Spinal cord (tissue), 10 donors: ENCODE measurements at places on chromosomes 11 and 22. TPM values are rescaled to one million over a fixed set of nuclear protein-coding genes. Genes with fewer than 3 reads are reported as not detected.

Gene LIF
- 0.61 TPM for total RNA-seq

Gene TRIM64C
- total RNA-seq, result not detected

Gene KIF18A
- total RNA-seq, result 4.7 TPM

Gene DGCR8
- total RNA-seq, result 34.7 TPM

Gene NAALADL1
- 7.7 TPM for total RNA-seq

Gene NXPE4
- total RNA-seq, result not detected

Gene PHLDB1
- total RNA-seq, result 79.5 TPM

Gene DERL3
- 3.6 TPM for total RNA-seq

Gene ABCG4
- total RNA-seq, result 5.6 TPM

Gene OR5AR1
- not detected for total RNA-seq

GRCh38 chr22:30232716-30233218, 13.8 kb downstream of the LIF start:
- DNase-seq, result no peak

DNA sequence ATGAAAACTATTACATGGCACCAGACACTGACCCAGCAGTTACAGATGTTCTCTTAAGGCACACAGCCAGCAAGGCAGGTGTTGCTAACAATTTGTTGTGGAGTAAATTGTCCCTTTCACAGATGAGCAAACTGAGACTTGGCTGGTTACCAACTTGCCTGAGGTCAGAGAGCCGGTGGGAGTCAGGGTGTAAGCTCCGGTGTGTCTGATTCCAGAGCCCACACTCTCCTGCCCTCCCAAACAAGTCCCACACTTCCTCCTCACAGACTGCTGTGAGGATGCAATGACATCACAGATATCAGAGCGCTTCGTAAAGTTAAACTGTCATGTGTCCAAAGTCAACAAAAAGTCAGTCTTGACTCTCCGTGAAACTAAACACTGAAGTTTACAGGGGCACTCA, 12.5 kb downstream of the GDPD5 start:
- no peak for DNase-seq

DNA sequence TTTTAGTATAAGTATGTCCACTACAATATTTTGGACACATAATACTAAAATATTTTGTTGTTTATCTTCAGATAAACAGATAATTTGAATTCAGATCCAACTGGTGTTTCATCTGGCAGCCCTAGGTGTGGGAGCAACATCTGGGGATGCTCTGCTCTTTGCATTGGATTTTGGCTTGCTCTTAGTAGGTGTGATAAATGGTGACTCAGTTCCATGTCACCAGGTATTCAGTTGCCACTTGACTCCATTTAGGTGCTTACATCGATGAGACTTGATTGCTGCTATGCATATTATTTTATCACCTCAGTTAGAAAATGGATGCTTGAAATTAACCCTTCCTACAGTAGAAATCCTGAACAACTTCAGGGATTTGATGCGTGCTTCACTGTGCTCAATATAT, 13.3 kb upstream of the AMOTL1 start:
- DNase-seq, result no peak

GRCh38 chr11:27754035-27755017, 54.1 kb upstream of the BDNF start:
- DNase-seq, result no peak

DNA sequence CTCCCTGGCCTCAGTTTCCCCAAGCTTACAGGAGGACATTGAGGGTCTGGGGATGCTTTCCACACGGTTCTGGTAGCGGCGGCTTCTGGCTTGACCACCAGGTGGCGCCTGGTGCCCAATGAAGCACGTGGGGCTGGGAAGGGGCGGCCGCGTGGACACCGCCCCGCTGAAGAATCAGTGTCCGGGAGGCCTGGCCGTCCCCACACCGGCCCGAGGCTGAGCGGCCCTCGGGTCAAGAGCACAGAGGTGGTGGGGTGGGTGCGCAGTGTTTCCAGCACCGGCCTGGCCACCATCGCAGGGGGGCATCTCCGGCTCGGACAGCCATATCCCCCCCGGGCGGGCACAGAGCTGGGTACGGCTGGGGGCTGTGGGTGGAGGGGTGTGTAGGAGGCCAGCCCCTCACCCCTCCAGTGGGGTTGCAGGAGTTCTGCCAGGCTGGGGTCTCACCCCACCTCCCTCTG, 27.8 kb upstream of the PPARA start:
- DNase-seq, result no peak

DNA sequence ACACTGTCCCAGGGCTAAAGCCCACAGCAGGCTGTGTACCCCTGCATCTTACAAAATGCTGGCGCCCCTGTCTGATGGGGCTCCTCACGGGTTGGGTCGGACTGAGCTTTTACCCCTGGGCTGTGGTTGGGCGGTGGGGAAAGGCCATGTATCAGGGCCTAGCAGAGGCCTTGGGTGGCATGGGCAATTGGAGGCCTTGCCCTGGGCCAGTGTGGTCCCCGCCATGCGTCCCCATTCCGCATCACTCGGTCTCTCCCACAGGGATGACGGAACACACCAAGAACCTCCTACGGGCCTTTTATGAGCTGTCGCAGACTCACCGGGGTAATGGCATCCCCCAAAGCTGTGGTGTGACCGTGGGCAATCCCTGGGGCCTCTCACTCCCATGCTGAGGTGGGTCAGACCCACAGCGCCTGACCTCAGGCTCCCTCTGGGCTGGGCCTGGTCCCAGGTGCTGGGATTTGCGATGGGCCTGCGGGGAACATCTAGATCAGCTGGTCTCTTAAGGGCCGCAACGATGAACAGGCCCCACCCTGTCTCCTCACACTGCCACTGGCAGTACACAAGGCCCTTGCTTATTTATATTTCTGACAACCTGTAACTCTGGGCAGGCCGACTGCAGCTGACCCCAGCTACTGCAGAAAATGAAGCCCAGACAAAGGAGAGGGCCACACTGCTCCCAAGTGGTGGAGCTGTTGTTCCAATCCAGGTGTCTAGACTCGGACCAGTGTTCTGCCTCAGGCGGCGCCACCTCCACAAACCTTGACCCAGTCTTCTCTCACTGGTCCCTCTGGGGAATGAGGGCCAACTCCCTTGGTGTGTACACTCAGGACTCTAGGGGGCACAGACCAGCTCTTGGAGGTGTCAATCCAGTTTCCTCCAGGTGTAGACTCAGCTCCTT, 12.3 kb downstream of the SLC16A8 start:
- no peak for DNase-seq

- DNase-seq, result peak; percentile 93
These were observed 565 bp downstream of the GAS2L1 start for GRCh38 chr22:29306835-29307595.

GRCh38 chr22:45240810-45241631, at the start of gene KIAA0930:
KIAA0930 (minus strand) TSS chr22:45240894; CDS start chr22:45240703, 191 bp downstream.
- DNase-seq, result no peak

DNA sequence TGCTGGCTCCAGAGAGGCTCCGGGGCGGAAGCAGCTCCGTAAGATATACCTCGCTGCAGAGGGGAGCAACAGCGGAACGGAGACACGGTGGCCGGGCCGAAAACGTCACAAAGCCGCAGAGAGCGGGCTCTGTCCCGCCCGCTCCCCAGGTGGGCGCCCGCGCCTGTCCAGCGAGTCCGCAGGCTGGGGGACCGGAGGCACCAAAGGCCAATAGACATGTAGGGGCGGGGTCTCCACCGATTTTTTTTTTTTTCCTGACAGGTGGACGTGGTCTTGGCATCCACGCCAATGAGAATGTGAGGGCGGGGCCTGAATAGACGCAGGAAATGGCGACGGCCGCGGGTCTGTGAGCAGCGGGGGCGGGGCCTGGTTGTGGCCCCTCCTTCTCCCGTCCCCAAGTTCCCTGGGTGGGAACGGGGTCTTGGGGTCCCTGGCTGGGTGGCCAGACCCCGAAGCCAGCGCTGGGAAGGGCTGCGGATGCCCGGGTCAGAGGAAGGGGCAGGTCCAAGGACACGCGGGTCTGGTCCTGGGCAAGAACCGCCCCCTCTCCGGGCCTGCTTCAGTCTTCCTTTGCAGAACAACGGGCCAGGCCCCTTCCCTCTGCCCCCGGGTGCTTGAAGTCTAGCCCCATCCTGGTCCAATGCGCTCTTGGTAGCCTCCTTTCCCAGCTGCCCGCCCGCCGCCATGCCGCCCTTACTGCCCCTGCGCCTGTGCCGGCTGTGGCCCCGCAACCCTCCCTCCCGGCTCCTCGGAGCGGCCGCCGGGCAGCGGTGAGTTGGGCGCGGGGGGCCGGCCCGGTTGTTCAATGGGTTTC, at the start of gene DNAJC4:
TSS of gene DNAJC4 (plus strand) at position 378 of the 814 bp plus-strand sequence. CDS start at position 685, 307 bp downstream.
- peak; percentile 98 for DNase-seq

DNA sequence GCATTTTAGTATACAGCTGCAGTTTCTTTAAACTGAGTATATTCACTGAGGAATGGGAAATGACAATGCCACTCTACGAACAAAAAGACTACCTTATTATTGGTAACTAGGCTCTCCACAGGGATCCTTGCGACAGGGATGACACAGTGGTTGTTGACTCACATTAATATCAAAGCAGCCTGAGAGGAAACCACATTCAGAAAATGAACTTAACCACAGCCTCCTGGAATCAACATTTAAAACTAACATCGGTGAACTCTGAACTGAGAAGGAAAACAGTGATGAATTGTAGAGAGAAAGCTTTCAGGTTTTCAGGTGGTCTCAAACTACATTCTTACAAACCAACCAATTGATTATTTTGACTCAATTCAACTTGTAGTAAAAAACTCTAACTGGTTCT, 90.3 kb upstream of the MTMR2 start:
- no peak for DNase-seq

DNA sequence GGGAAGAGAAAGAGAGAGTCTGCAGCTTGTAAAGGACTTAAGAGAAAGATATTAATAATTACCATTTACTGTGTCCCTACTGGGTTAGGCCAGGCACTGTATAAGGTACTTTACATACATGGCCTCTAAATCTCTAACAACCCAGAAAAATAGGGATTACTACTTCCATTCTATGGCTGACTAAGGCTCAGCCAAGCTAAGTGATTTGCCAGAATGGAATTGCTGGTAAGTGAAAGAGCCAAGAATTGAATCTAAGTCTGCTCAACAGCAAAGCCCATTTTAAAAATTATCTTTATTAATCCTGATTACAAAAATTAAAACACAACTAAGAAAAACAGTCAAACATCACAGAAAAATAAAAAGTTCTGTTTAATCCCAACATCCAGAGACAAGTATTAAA, 21.4 kb downstream of the XRRA1 start:
- DNase-seq, result no peak

GRCh38 chr22:36129486-36130388, 30.8 kb downstream of the APOL3 start:
- no peak for DNase-seq

- DNase-seq, result no peak
These were observed 67.8 kb downstream of the DEPDC5 start for GRCh38 chr22:31821572-31821971.

DNA sequence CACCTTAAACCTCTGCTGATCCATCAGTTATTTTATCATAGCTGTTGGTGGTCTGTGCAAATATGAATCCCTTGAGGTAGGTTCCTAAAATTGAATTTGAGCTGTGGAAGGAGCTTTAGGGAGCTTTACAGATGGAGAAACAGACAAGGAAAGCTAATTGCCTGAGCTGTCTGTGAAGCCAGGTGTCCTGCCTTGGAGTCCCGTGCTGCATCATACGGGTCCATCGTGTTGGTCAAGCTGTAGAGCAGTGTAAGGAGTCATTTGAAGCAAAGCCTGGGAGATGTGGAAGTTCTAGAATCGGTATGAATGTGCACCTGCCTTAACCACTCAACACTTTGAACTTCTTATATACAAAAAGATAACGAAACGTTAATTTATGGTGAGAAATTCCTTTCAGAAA, 1.0 kb downstream of the POLA2 start:
- no peak for DNase-seq

DNA sequence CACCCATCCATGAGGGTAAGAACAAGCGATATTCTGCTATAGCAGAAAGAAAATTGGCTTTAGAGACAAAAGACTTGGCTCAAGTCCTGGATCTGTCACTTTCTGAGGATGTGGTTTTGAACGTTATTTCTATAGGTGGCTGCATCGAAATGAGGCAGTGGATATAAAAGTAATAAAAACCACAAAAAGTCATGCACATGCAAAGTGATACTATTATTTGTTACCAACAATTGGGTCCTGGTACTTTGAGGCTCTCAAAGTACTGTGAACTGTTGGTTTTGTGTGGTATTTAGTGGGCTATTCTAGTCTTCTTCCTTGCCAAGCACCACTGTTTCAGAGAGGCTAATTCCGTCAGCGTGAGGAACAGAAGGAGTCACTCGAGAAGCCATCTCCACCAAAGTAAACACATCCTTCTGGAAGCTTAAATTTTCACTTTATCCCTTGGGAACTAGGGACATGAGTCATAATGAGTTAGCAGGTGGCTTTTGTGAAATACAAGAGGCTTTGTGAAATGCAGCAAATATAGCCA, 13.1 kb downstream of the UBASH3B start:
- no peak for DNase-seq

- peak; percentile 49 for DNase-seq
These were observed 72.0 kb downstream of the RPUSD4 start for GRCh38 chr11:126139111-126140091.

- no peak for DNase-seq
These were observed at the start of gene EHBP1L1 for GRCh38 chr11:65575568-65576231. EHBP1L1 (plus strand) TSS chr11:65576053; CDS start chr11:65576303, 250 bp downstream.

- DNase-seq, result peak; percentile 39
These were observed 39.4 kb upstream of the CFAP300 start for GRCh38 chr11:102007567-102008437.

DNA sequence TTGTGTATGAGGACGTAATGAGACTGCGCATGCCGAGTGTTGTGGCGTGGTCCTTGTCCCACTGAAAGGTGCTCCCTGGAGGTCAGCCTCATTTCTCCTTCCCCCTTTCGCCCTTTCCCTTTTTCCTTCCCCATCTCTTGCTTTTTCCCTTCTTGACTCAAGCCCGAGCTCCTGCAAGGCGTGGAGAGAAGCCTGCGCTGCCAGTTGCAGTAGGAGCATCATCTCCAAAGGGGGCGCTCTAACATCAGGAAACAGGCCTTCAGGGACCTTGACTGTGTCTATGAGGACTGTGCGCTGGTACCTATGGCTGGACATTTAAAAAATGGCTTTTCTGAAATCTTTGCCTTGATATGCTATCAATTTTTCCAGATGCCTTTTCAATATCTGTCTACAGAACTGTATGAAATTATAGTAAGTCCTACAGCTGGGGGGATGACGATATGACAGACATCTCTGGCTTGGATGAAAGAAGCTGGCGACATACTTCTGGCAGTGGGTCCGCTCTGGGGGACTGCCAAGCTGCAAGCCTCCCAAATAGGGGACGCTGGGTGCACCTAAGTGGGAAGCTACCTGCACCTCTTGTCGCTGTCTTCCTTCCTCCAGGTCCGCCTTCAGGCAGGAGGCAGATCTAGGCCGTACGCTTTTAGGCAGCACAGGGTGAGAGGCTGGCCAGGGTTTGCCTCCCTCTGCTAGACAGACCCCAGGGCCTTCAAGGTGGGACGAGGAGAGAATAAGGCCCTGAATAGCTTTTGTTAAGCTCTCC, 96.5 kb downstream of the NXPE2 start:
- DNase-seq, result peak; percentile 68
